ENCODE measurements at places on chromosomes 11 and 22.

DNA sequence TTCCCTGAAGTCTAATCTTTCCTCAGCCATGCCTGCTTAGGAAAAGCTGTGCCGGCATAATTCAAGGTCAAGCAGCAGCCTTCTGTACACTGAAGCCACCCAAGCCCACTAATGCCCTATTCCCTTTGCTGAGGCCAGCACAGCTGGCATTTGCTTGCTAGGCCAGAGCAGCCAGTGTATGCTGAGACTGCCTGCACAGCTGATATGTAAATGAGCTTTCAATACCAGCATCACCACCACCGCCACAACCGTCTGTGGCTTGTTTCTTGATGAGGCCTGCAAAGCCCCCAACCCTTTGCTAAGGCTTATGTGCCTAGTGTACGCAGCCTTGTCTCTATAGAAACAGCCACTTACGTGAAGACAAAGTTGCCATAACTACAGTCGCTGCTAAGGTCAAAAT is 56.3 kb upstream of the TNRC6B start:
- DNase-seq: no peak

- DNase-seq: no peak
These were observed at the start of gene MAJIN for GRCh38 chr11:64971421-64972233. Gene MAJIN (minus strand): TSS chr11:64972108. CDS start chr11:64959405, 12,703 bp downstream.

- DNase-seq: no peak
These were observed 249.1 kb downstream of the FAT3 start for GRCh38 chr11:92473736-92474135.

- no peak for DNase-seq
These were observed 916.1 kb upstream of the ANO3 start for GRCh38 chr11:25415793-25416192.

DNA sequence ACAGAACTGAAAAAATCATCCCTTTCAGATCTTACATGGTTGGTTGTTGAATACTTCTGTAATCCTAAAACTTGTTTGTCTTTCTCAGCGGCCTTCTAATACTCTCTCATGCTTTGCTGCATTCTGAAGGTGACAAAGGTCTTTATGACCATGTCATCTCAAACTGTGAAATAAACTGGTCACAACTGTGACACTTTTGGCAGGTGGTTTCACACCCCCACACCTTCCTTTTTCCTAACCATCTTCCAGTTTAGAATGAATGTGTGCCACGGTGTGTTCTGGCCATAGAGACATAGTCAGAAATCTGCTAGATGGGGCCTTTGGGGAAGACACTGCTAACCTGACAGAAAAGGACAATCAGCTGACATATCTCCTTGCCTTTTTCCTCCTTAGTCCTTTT is 14.7 kb upstream of the RFPL3 start:
- DNase-seq: no peak

DNA sequence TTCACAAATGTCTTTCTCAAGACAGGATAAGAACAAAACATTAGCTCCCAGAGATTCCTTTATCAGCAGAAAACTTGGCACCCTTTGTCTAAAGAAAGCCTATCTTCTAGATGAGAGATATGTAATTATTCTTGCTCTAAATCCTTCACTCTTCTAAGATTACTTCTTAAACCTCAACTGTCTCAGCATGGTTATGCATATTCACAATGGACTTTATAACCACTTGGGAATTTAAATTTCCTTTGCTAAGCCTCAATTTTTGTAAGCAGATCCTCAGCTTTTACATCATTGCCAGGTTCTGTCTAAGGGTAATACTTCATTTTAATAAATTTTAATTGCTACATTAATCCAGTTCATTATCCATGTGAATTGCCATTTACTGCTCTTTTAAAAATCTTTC is 433.6 kb upstream of the DDI1 start:
- DNase-seq: no peak

DNA sequence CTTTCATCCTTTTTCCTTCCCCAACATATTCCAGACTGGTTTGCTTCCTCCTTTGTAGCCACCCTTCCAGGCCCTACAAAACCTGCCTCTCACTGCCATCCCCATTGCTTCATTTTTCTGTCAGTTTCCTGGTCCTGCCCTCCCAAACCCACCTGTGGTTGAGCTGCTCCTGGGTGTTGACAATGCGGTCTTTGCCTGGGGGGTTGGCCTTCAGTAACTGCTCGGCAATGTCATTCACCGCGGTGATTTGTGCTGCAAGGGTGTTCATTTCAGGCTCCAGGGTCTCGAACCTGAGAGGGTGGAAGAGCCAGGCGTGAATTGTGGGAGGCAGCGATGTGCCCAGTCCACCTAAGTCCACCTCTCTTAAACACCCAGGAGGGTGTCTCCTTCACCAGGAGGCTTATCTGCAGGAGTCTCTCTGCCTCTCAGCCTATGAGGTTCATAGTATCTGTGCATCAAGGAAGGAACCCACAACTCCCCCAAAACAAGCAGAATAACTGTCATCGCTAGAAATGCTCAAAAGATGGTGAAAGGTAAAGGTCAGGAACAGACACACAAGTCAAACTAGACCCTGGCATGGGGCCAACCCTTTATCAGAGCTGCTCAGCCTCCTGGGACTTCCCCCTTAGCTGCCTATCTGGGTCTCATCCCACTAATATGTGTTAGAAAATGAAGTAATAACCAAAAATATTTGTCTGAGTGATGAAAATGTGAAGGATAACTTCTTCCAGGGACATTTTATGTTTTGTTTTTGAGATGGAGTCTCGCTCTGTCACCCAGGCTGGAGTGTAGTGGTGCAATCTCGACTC is 23.9 kb upstream of the RBM4B start:
- DNase-seq: no peak

DNA sequence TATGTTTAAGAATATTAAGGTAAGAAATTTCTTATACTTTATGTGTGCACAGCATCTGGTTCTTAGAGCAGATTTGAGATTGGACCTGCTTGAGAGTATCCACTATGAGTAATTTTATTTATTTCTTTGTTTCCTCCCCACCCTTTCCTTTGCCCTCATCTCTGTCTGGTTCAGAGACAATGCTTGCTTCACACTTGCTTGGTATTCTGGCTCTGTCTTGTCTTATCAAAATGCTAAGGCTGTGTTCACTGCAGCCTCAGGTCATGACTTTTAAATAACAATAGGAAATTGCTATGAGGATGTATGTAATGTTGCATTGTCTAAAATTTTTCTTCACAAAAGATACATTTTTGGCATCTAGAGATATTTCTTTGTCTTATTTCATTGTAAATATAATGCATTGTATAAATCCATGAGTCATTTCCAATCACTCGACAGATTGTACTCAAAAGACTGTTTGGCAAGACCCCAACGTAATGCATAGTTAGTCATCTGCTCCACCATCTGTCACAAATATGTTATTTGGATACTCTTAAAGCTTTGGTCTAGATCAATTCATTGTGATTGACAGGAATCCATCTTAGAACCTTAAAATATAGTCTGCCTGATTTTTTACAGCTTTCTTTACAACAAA is 395.7 kb downstream of the AASDHPPT start:
- no peak for DNase-seq

DNA sequence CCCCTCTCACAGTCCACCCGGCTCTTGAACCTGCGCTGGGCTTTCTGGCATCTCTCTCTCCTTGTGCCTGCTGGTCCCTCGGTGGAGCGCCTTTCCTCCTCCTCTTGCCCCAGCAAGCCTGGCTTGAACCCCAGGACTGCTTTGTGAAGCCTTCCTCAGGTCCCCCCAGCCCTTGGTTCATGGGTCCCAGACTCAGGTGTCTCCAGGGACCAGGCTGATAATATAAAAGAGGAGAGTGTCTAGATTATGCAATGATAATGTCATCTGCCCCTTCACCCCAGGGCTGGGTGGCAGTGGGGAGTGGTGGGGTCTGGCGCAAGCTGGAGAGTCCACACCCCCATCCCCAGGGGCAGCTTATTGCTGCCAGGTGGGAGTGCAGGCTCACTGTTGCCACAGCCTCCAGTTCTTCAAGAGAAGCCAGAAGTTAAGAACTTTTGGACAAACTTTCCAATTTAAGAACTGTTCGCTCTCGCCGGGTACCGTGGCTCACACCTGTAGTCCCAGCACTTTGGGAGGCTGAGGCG is 36.6 kb upstream of the PARVG start:
- no peak for DNase-seq

DNA sequence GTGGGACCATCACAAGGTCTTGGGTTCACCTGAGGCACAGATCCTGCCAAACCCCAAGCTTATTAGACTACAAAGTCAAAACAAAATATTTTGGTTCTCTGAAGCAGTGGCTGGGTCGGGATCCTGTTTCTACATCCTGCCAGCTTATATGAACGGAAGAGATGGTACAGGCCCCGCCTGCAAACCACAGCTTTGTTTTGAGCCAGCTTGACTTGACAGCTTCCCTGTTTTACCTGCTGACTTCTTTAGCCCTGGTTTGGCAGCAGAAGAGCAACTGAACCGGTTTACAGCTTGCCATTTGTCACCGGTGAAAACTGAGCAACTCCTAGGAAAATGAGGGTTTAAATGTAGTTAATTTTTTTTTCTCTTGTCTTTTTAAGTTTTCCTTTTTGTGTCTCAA is 11.4 kb downstream of the PACS1 start:
- no peak for DNase-seq

- no peak for DNase-seq
These were observed 42.0 kb upstream of the TTC36 start for GRCh38 chr11:118485273-118485672.

DNA sequence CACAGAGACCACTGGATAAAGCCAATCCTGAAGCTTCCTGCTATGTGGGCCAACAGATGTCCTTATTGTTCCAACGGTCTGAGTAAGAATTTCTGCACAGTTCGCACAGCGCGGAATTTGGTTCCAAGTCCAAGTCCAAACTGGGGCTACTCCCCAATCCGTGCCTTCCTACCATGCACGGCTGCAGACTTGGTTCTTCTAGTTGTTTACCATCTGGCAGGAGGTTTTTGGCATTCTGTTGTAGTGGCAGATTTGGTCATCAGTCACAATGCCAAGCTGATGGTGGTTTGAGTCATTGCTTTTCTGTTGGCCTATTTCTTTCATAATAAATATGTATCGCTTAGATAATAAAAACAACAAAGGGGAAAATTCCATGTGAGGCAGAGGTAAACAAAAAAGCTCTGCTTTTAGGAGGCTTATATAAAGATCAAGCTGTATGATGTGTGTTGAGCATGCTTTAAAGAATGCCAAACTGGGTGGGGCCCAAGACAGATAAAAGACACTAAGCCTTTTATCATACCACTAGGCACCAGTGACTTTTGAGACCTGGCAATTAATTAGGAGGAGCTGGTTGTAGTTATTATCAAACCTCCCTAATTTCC is 52.5 kb upstream of the SYN3 start:
- no peak for DNase-seq

- DNase-seq: no peak
These were observed 6.0 kb upstream of the DERL3 start for GRCh38 chr22:23844739-23845202.

GRCh38 chr11:117435326-117435725 is 107.7 kb downstream of the CEP164 start:
- no peak for DNase-seq

DNA sequence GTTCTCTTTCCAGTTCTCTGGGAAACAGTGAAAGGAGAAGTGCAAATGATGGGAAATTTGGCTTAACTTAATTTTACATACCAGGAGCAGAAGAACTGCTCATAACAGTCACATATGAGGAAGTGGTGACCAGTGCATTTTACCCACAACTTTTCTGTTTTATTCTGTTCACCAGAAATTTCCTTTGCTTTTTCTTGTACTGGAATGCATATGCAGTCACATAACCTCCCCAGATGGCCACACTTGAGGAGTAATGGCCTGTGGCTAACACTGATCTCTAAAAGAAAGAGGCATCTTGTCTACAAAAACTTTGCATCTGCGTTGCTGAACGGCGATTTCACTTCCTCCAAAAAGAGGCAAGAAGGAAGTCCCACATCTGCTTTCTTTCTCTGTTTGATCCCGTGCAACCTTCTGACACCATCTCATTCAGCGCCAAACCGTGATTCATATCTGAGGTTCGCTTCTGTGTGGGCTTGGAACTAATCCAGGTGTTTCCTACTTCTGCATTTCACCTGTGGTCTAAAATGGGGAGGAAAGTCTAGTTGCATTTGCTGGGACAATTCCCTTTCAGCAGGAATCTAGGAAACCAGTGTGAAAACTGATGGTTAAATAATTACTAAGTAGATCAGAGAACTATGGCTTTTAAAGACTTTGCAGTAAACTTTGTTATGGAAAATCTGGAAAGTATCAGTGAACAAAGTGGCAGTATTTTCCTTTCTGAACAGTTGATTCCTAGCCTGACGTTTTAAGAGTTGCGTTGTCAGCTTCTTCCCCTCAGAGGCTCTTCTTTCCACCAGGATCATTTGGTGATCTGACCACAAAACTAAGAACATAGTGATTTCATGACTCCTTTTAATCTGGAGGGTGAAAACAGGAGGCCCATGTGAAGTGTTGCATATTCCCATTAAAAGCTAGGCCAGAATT is 4.2 kb upstream of the MPEG1 start:
- DNase-seq: no peak

DNA sequence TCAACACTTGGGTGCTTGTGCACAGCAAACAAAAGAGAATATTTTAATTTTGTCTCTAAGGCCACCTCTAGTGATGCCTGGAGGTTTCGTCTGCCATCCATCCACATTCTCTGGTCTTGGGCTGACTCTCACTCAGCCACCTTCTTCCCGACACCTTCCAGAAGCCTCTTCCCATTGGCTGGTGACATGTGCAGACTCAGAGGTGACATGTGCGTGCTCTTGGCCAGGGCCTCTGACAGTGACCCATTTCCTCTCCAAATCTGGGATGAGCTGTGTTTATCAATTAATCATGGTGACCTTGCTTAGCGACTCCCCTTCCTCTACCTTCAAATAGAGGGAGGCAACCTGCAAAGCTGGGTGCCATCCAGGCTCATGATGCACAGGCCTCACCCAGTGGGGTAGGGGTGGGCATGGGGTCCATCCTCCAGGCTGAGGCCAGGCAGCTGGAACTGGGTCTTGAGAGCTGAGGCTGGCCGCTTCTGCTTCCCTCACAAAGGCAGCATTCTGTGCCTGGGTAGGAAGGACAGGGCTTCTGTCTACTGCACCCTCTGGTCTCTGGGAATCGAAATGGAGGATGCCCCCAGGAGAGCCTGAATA is 91.8 kb downstream of the DHCR7 start:
- DNase-seq: no peak

- no peak for DNase-seq
These were observed 123.9 kb downstream of the PAX6 start for GRCh38 chr11:31687256-31687655.

DNA sequence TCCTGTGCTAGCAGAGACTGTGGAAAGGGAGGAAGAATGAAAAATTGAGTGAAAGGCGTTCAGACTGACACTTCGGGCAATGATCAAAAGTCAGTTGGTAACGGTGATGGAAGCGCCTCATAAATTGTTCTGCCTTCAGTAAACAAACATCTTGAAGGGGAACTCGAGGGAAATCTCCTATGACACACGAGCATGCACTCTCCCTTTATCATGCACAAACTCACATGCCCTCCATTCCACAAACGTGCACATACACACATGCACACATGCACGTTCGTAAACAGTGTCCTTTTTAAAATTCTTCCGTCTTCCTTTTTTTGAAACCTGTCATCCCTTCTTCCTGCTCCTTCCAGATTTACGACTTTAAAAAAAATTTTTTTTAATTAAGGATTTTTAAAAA is 77.8 kb upstream of the TMEM45B start:
- peak; percentile 44 for DNase-seq

- DNase-seq: no peak
These were observed 186.5 kb downstream of the DYNC2H1 start for GRCh38 chr11:103295704-103296103.

- DNase-seq: no peak
These were observed 38.3 kb downstream of the PLEKHA7 start for GRCh38 chr11:16975906-16976305.

GRCh38 chr11:60363542-60364470 is 14.5 kb upstream of the MS4A7 start:
- no peak for DNase-seq

Measured in vagina (tissue), 2 donors.